ENCODE measurements at places on chromosomes 11 and 22. TPM values are rescaled to one million over a fixed set of nuclear protein-coding genes. Genes with fewer than 3 reads are reported as not detected.

RAG2 gene
- not detected for total RNA-seq

NADSYN1 gene
- total RNA-seq = 111 TPM

CLDN25 gene
- total RNA-seq = not detected

ALKBH3 gene
- total RNA-seq = 81.7 TPM

DNA sequence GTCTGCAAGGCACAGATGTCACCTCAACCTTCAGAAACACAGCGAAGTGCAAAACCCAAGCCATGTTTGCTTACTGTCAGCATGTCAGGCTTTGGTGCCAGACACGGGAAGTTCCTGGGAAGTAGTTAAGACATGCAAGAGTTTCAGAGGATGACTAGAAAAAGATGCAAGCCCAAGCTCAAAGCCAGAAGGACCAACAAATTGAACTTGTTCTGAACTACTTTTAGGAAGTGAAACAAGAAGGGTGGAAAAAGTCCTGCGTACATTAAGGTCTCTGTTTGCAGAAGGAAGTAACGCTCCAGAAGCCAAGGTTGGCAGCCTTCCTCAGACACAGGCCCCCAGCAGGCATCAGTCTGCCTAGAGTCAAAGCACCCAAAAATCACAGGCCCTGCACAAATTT, 2.6 kb downstream of the AP1B1 start:
- no peak for DNase-seq

DNA sequence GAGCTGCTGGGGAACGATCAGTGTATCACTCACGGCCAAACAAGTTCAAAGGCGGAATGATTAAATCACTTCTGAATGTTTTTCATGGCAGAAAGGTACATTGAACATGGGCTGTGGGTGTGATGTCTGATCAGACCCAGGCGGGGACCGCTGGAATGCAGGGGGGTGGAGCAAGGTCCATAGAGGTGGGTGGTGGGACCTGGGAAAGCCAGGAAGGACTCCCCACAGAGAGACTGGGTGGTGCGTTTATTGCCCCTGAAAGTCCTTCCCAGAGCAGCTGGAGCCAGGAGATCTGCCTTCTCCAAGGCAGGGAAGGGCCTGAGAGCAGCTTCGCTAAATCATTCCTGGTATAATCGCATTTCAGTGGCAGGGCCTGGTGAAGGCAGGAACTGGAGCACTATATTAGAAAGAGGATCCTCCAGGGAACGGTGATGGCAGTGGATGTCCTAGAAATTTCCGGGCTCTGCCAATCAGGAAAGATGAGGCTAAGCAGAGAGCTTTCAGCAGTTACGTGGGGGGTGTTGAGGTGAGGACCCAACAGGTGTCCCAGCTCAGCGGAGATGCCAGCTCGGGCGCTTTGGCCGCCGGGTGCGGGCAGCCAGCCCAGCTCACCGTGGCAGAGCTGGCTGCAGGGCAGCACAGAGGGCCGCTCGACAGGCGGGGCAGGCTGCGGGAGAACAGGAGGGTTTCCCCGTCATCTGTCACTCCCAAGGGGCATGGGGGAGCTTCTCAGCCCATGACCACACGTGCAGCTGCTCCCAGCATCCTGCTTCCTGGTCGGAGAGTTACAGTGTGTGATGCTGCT, 271.7 kb downstream of the CTTN start:
- no peak for DNase-seq

DNA sequence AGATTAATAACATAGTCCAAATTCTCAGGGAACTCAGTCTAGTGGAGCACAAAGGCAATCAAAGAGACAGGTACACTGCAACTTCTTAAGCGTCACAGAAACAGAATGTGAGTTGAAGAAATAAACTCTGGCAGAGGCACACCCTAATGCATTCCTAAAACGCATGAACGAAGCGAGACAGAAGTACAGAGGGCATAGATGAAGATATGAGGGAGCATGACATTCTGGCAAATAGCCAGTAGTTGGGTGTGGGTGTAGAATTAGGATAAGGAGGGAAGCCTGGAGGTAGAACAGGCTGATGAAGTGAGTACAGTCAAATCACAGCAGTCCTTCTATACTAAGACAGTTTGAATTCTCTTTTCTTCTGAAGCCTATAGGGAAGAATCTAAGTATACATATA, 838.7 kb upstream of the API5 start:
- no peak for DNase-seq

DNA sequence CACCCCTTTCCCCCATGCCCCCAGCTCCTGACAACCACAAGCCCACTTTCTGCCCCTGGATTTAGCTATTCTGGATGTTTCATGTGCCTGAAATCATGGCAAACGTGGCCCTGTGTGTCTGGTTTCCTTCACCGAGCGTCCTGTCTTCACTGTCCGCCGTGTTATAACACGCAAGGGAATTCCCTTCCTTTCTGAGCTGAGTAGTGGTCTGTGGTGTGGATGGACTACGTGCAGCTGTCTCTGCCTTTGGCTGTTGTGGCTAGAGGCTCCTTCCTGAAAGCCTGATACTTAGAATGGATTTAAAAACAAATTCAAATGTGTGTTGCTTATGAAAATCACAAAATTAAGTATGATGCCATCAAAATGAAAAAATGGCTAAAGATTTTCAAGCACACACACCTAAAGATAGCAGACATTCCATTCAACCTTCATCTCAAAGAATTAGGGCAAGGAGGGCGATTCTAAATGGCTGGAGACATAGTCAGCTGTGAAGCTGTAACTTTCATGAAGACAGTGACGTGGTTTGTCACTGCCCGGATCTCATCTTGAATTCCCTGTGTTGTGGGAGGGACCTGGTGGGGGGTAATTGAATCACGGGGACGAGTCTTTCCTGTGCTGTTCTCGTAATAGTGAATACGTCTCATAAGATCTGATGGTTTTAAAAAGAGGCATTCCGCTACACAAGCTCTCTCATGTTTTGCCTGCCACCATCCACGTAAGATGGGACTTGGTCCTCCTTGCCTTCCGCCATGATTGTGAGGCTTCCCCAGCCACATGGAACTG, 30.5 kb downstream of the KCNQ1 start:
- DNase-seq = no peak

DNA sequence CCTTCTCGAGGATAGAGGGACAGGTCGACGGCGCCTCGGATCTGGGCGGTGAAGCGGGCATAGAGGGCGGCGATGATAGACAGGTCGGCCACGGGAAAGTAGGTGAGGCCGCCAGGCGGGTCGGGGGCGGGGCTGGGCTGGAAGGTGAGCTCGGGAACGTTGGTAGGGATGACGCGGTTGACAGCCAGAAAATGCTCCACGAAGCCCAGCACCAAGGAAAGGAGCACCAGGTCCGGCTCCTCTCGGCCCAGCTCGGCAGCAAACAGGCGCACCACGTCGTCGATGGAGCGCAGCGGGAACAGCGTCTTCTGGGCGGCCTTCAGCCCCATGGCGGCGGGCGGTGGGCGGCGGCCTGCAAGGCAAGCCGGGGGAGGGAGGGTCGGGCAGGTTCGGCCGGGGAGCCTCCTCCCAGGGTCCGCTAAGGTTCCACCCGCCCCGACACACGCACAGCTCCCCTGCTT, 540 bp downstream of the MEN1 start:
- peak; percentile 23 for DNase-seq

GRCh38 chr11:102345904-102346303, 1.1 kb upstream of the BIRC2 start:
- peak; percentile 25 for DNase-seq

GRCh38 chr11:19049351-19049750, 11.2 kb downstream of the MRGPRX2 start:
- no peak for DNase-seq

DNA sequence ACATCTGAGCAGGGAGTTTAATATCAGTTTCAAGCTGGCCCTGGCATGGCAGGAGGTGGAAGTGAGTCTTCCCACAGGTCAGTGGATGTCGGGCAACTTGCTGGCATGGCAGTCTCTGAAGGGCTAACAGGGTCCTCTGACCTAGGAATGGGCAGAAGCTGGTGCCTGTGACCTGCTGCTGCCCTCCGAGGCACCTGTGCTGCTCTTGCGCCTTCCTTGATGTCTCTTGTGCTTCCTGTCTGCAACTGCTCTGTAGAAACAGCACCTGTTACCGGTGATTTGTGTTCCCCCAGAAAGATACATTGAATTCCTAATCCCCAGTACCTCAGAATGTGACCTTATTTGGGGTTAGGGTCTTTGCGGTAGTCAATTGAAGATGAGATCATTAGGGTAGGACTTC, 110.3 kb downstream of the RPS6KA4 start:
- DNase-seq = no peak

DNA sequence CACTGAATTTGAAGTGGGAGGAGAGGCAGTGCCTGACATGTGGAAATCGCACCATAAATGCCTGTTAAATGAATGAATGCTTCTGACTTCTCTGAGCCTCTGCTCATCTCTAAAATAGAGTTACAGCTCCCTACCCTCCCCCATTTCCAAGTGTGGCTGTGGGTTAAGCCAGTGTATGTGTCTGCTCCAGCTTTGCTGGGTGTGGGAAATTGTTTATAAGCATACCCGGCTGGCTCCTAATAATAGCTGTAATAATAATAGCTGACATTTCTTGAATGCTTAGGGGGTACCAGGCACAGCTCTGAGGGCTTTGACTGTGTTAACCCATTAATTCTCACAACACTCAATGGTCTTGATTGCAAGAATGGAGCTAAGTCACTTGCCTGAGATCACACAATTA, 7.0 kb upstream of the FCHSD2 start:
- DNase-seq = no peak

DNA sequence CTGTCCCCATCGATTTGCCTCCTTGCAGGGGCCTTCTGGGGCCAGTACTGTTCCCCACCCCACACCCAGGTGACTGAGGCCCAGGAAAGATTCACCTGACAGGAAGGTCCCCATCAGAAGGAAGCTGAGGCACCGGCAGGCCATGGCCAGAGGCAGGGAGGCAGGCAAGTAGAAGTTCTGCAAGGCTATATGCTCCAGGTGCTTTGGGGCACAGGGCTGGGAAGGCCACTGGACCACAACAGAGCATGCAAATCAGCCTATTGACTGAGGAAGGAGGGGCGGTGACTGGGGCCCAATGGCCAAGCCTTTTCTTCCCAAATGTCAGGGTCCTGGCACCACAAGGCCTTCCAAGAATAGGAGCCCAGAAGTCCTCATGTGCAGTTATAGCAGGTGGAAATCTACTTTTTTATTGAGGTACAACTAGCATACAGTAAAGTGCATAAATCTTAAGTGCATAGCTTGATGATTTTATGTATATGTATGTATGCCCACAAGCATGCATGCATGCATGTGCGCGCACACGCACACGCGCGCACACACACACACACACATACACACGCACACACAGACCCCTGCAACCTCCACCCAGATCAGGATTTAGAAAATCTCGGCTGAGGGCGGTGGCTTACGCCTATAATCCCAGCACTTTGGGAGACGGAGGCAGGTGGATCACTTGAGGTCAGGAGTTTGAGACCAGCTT, at the start of gene VPREB3:
VPREB3 (minus strand) TSS at position 206 of the 700 bp plus-strand sequence; CDS start at position 144, 62 bp downstream.
- DNase-seq = no peak
